ENCODE measurements at places on chromosomes 7 and 10.
A peak's percentile ranks its signal among the peaks of the same experiment; 100 is the strongest.

GRCh38 chr7:47474937-47475879 is 106.7 kb downstream of the TNS3 start:
- DNase-seq = peak; percentile 84

DNA sequence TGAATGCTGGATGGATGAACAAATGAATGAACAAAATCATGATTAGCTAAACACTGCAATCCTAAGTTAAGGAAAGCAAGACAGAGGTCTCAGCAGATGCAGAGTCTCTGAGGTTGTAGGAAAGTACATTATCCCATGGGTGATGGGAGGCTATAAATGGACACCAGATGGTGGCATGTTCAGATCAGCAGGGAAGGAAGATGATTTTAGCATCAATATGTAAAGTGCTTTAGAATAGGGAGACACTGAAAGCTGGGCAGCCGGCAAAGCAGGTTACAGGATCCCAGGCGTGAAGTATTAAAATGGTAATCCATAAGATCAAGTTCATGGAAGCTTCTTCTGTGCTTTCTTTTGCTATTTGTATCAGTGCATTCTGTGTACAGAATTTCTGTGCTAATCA is 7.9 kb upstream of the RAPGEF5 start:
- no peak for DNase-seq

DNA sequence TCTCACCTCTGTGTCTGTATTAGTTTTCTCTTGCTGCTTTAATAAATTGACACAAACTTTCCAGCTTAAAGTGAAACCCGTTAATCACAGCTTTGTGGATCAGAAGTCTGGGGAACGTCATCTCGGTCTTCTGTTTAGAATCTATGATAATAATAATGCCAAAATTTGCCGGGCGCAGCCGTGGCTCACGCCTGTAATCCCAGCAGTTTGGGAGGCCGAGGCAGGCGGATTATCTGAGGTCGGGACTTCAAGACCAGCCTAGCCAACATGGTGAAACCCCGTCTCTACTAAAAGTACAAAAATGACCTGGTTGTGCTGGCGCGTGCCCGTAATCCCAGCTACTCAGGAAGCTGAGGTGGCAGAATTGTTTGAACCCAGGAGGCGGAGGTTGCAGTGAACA is 8.8 kb upstream of the ZPBP start:
- no peak for DNase-seq

GRCh38 chr10:72024596-72024995 is 60.4 kb downstream of the CHST3 start:
- DNase-seq = peak; percentile 16

GRCh38 chr7:89943525-89944050 is 210.7 kb upstream of the STEAP1 start:
- DNase-seq = no peak
